Calu3 (cell line): ENCODE measurements at places on chromosomes 11 and 22. TPM values are rescaled to one million over a fixed set of nuclear protein-coding genes. Genes with fewer than 3 reads are reported as not detected.
A peak's percentile ranks its signal among the peaks of the same experiment; 100 is the strongest.

DNA sequence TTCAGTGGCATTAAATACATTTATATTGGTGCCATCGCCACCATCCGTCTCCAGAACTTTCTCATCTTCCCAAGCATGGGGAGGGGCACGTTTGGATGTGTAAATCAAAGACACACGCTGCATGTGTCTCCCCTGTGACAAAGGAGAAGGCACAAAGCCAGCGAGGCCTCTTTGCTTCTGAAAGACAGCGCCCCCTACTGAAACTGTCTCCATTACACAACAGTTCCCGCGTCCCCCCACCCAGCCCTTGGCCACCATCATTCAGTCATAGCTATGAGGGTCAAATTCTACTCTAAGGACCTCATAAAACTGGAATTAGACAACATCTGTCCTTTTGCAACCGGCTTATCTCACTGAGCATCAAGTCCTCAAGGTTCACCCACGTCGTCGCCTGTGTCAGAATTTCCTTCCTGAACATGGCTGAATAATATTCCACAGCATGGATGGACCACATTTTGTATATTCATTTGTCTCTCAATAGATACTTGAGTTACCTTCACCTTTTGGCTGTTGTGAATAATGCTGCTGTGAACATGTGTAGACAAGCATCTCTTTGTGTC lies 64.8 kb downstream of the IGF2 start:
- DNase-seq = no peak

DNA sequence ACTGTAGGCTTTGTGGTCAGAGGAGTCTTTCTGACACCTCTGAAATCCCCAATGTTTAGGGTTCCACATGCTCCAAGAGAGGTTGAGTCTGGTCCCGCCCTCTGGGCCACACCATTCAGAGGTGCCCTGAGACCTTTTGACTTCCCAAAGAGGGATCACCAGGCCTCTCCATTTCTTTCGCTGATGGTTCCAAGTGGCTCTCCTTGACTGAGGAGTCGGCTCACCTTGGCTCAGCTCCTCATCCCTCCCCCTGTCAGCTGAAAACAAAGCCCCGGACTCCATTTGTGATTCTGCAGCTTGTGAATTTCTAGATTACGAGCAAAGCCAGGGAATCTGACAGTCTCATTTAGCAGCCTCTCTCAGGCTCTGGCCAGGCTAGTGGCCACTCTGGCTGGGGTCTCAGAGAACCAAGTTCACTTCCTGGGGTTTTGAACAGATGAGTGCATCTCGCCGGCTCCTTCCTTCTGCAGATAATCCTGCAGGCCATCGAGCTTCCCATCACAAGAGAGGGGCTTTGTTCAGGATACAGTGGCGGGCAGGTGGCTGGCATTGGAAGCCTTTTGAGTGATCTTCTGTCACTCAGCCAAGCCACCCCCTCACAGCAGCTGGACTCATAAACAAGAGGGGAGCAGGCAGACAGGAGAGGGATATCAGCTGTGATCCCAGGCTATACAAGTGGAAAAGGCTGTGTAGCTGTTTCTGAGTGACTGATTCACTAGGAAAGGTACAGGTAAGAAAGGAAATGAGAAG lies 102.9 kb downstream of the TRIM29 start:
- no peak for DNase-seq

GRCh38 chr11:112805658-112806057 lies 155.6 kb upstream of the NCAM1 start:
- DNase-seq = no peak

GRCh38 chr11:45647786-45648185 lies 17.6 kb downstream of the CHST1 start:
- no peak for DNase-seq

Gene TYR
- total RNA-seq = not detected in 2 replicates

GRCh38 chr22:22907551-22908494 lies 20.2 kb downstream of the IGLL5 start:
- no peak for DNase-seq

Gene FOLR3
- not detected in 2 replicates for total RNA-seq

- DNase-seq = no peak
These were observed 679.1 kb downstream of the DLG2 start for GRCh38 chr11:84947970-84948580.

Gene WNT7B
- total RNA-seq = 97.0 and 100.0 TPM in 2 replicates

DNA sequence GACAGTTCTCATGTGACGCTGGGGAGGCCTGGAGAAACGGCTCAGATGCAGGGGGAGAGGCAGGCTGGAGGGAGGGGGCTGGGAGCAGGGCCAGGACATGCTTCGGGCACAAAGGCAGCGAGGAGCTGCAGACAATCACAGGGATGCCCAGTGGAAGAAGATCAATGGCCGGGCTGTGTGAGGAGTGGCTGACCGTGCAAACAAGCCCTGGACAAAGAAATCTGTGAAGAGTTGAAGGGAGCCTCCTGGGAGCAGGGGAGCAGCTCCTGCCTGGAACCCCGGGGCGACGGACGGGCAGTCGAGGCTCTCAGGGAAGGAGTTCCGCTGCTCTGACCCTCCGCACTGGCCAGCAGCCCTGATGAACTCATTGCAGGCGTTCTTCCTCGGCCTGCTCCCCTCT lies 126.7 kb upstream of the B3GAT1 start:
- no peak for DNase-seq

Gene PRG3
- not detected in 2 replicates for total RNA-seq

DNA sequence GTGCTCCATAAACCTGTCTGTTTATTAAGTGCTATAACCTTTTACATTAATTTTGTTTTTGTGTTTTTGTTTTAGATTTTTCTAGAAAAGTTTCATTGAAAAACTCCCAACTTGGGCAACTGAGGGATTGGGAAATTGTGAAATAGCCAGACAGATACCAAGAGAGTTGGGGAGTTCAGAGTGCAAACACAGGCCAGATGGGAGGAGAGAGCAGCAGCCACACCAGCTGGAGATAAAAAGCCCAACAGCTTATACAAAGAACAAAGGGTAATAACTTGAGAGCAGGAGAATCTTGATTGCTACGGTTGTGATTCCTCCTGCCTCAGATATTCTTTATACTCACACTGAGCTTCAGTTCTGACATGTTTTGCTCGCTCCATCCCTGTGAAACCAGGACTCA lies 1642.2 kb downstream of the LRRC4C start:
- no peak for DNase-seq

GRCh38 chr22:19275919-19276600 lies 15.5 kb downstream of the CLTCL1 start:
- DNase-seq = no peak

- DNase-seq = no peak
These were observed 1.6 kb upstream of the ANO1 start for GRCh38 chr11:70076461-70076931.

DNA sequence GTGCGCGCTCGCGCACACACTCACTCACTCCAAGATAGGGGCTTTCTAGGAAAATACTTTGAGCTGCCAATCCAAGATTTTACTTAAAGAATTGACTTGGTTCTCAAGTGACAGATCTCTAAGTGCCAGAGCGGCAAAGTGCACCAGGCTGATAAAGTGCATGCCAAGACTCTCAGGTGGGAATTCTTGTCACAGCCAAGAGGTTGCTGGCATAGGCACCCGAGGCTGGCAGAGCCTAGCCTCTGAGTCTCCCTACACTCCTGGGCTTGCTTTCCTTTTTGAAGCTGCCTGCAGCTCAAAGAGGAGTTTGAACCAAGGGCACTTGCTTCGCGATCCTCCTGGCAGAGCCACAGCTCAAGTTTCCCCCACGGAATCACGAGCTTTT lies 2.5 kb upstream of the ADM start:
- no peak for DNase-seq

Gene TMEM121B
- 0.21 and 0.42 TPM in 2 replicates for total RNA-seq

Gene SYT7
- total RNA-seq = 4.4 and 6.3 TPM in 2 replicates

Gene PARVG
- not detected in 2 replicates for total RNA-seq

- no peak for DNase-seq
These were observed 1.6 kb upstream of the ACY3 start for GRCh38 chr11:67651976-67652781.

DNA sequence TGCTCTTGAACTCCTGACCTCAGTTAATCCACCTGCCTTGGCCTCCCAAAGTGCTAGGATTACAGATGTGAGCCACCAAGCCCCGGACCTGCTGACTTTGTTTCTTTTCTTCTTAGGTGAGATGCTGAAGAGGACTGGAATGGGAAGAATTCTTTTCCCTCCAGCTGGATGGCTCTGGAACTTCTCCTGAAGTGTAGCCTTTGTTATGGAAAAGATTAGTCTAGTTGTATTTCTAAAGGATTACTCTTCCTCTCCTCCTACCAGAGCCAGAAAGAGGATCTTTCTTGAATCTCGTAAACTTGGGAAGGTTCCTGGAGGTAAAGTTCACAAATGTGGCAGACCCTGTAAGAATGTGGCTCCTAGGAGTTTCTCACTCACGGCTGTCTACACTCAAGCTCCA lies 95.4 kb upstream of the LARGE1 start:
- no peak for DNase-seq

Gene GLYAT
- not detected in 2 replicates for total RNA-seq

Gene C11orf24
- 46.3 and 52.3 TPM in 2 replicates for total RNA-seq

Gene CCDC81
- total RNA-seq = 0.33 TPM in 1 of 2 replicates, not detected in the other

Gene CCDC73
- 0.07 TPM in 1 of 2 replicates, not detected in the other for total RNA-seq

GRCh38 chr11:118872403-118872821 lies 11.3 kb upstream of the CXCR5 start:
- no peak for DNase-seq

DNA sequence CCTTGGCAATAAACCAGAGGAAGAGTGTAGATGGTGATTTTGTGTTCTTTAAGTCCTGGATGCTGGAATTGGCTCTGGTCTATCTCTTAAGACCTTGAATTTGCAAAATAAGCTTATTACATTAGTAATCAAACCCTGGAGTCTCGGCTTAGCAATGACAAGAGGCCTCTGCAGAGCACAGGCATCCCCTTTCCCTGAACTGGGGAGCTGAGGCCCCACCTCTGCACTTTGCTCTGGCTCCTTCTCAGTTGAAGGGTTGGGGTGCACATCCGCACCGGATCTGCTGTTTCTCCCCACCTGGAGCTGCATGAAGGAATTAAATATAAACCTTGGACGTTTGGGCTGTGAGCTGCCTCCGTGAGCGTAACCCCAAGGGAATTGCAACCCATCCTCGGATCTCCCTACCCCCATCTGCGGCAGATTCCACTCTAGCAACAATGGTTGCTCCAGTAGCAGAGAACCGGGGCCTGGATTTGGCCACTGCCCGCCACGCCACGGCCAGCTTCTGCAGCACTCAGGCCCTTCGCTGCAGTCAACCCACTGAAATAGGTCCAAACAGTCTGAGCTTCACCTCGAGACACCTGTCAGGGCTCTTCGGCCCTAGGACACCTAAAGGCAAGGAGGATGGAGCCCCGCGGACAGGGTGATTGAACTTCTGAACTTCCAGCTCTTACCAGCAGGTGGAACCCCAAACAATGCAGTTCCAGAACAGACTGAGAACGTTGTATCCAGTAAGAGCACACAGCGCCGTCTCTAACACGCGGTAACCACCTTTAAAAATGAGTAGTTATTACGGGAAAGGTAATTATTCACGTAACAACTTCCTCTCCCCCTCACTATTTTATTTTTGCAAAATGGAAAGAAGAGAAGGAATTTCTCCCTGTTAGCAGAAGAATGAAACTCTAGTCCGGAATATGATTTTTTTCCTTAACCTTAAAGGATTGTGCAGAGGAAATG lies 54.8 kb upstream of the CAPRIN1 start:
- peak; percentile 84 for DNase-seq

DNA sequence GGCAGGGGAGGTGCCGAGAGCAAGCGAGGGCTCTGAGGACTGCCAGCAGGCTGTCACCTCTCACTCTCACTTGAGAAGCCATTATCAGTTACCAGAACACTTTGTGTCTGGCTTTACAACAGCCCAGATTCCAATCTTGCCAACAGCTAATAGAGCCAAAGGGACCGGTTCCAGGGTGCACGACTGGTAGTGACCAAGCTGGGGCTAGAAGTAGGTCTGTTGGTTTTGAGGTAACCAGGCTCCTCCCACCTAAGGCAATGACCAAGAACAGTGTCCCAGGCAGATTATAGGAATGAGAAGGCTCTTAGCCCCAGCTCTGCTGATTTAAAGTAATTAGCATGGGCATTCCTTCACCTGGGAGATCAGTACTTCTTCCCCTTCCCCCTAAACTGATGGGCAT lies 7.2 kb upstream of the IL10RA start:
- DNase-seq = no peak

DNA sequence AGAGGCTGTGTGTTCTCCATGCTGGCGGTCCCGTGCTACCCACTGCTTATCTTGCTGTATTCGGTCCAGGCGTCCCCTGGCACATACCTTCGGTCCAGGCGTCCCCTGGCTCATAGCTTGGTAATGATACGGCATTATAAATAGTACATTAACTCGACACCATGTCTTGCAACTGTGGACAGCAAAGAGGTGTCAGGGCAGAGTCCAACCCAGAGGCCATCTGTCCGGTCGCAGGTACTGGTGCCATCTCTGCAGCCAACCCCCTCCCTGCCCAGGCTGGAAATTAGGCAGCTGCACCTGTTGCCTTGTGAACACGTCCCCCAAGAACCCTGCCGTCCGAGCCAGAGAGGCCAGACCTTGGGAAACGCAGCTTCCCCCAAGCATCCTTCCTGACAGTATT lies 634.3 kb downstream of the BRD1 start:
- DNase-seq = no peak
